ENCODE measurements at places on chromosomes 2 and 18. TPM values are rescaled to one million over a fixed set of nuclear protein-coding genes. Genes with fewer than 3 reads are reported as not detected.

DNA sequence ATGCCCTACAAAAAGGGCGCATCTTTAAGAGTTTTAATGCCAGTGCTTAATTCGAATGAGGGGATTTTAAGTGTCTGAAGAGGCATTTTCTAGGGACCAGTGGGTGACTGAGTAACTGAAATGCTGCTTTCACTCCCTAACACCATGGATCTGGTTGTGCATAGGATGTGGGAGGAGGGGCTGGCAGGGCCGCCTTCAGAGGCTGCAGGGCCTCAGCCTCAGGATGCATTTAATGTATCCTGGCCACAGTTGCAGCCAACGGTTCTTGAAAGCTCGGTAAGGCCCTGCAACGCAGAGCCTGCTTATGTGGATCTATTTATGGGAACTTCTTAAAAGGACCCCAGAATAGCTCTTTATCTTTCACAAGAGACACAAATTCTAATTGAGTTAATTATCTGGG, 25.8 kb upstream of the IL18RAP start:
- no peak for DNase-seq

GRCh38 chr2:171470129-171470528, 36.1 kb downstream of the DCAF17 start:
- no peak for DNase-seq

SLC23A3 gene
- total RNA-seq, result 0.86 TPM

GRCh38 chr2:196337208-196337953, 166.0 kb upstream of the STK17B start:
- no peak for DNase-seq

DYNAP gene
- total RNA-seq, result not detected

DNA sequence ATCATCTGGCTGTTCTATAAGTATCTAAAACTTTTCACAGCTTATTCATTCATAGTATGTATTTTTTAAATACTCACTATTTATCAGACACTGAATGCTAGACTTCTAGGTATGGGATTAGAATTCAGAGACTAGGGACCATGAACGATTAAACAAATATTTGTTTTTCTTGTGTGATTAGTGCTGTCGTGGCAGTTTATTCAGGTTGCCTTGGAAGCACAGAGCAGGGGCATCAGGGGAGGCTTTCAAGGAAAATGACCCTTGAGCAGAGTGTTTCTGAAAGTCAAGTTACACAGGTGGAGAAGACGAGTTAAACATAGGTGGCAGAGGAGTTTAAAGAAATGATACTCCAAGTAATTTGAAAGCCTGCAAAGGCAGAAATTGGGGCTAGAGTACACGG, 5.7 kb downstream of the SPOPL start:
- no peak for DNase-seq

GRCh38 chr2:178498137-178498536, 17.9 kb downstream of the PLEKHA3 start:
- DNase-seq, result no peak

GRCh38 chr2:24262421-24262970, 87.6 kb downstream of the FAM228A start:
- DNase-seq, result no peak

LBH gene
- total RNA-seq, result 14.2 TPM

GRCh38 chr2:23436346-23437098, 51.5 kb downstream of the KLHL29 start:
- DNase-seq, result no peak

LRP2 gene
- total RNA-seq, result not detected

DNA sequence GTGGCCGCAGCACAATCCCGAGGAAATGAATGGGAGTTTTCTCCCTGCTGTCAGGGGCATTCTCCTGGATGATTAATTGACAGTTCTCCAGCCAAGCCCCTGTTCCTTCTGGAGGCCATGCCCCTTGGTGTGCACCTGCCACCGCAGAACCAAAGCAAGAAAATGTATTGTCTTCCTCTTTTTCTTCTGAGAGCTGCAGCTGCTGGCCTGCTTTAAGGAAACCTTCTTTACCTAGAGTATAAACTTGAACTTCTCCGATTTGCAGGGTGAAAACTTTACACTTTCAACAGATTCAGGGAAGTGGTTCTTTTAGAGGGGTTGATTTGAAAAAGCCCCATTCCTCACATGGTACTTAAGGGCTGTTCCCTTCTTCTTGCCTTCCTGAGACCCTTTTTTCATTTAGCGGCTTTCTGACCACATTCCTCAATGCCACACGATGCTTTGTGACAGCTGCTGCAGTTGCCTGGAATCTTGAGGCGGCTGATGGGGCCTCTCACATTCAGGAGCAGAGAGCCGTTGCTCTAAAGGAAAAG, 402.8 kb downstream of the TXNL1 start:
- DNase-seq, result no peak

- DNase-seq, result no peak
These were observed 373.9 kb downstream of the PTPRM start for GRCh38 chr18:7940971-7941370.

GRCh38 chr2:143553261-143553660, 424.0 kb downstream of the ARHGAP15 start:
- no peak for DNase-seq

DHRS9 gene
- 0.49 TPM for total RNA-seq

MPV17 gene
- 15.3 TPM for total RNA-seq

DNA sequence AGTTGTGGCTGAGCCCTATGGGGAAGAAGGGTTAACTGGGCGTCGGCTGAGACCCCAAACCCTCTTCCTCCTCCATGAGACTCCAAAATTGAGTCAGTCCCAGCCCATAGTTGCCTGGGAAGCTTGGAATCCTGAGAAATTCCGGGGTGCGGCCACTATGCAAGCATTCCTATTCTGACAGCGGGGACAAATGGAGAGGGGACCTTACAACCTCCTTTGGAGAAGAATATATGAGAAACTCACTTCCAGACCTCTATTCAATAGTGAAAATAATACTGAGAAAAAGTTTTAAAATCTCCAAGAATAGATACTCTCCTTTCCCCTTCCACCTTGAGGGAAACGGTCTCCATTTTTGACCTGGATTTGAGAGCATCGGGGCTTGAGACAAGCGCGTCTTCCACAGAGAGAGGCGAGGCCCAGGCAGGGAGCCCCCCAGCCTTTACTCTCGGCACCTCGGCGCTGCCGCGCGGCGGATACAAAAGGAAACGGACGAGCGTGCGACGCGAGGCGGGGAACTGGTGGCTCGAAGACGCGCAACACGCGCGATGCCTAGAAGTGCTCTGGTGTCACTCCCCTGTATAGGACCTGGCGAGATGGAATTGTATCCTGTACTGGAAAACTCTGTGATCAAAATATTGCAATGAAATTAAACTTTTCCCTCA, 11.1 kb downstream of the NR4A2 start:
- DNase-seq, result peak; percentile 19

DNA sequence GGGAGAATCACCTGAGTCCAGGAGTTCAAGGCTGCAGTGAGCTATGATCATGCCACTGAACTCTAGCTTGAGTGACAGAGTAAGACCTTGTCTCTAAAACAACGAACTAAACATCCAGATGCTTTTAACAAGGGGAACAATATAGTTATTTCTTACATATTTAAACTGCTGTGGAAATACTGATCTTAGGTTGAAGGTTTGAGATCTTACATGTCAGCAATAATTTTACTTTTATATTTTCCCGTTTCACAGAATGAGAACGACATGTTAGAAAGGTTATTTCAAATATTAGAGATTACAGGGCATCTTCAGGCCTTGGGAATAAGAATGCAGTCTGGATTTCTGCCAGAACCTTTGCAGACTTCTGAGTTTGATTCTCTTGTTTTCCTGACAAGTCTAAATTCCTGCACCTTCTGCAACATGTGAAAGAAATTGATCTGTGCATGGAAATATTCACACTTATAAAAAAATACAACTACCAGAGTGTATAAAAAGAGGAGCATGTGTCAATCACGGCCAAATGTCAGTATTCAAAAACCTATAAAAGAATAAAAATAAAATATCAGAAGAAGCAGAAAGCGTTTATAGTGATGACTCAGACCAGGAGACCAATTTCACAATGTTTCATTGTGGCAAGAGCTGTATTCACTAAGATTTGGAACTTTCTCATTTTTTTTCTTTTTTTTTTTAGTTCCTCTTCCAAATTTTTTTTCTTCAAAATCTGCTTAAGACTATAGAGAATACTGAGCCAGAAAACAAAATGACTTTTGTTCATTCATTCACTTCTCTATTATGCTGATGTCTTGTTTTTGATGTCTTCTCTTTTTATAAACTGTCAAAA, 29.6 kb downstream of the COLEC12 start:
- no peak for DNase-seq

NEURL3 gene
- not detected for total RNA-seq

DNA sequence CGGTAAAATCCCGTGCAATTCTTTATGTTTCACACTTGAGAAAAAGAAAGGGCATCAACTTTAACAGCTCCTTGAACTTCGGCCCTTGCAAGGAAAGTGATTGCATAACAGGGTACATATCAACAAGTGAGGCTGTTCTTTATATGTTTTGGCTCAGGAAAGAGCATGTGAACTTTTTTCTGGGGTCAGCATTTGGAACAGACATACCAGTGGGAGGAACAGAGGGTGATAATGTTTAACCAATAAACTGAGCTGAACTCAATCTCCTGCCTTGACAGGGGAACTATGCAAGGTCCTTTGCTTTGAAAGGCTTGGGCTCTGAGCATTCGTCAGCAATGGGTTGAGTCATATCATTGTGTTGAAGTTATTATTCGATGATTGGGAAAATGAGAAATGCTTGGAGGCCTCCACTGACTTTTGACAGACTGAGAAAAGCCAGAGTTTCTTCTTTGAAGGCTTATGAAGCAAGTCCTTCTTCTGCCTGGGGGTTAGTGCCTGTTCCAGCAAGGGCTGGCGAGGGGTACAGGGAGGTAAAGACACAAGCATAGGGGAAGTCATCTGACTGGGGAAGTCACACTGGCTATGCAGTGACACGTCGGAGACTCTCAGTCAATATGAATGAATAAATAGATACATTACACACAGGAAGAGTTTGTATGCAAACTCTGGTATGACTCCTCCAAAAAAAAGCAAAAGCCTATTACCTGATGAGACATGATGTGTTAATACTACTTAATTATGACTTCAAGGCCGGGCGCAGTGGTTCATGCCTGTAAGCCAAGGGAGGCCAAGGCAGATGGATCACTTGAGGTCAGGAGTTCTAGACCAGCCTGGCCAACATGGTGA, 57.2 kb downstream of the CYB5A start:
- no peak for DNase-seq

DNA sequence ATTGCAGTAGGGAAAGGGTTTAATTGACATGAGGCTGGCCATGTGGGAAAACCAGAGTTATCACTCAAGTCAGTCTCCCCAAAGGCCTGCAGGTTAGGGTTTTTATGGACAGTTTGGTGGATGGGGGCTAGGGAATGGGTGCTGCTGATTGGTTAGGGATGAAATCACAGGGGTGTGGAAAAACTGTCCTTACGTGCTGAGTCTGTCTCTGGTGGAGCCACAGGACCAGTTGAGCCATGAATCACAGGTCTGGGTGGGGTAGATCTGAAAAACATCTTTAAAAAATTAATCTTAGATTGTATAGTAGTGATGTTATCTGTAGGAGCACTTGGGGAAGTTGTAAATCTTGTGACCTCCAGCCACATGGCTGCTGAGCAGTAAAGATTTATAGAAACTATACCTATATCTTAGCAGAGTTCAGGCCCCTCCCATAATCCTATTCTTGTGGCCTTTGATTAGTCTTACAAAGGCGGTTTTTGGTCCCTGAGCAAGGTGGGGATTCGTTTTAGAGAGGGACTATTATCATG, 139.6 kb downstream of the COMMD1 start:
- DNase-seq, result no peak

GRCh38 chr2:33214857-33215256, 261.6 kb upstream of the RASGRP3 start:
- DNase-seq, result no peak

DNA sequence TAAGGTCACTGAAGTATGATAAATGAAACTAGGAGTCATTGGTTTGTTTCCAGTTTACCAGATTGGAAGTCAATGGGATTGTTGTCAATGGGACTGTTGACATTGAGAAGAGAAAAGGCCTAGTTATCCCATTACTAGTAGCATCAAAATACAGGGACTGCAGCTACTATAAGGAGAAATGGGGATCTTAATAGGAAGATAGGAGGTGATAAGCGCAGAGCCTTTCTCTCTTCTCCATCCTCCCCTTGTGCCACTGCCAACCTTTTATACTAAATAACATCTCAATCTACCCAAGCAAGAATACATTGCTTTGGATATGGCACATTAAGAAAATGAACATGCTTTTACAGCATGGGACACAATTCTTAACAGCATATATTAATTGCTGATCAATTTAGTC, 10.5 kb upstream of the BBS5 start:
- DNase-seq, result no peak

DNA sequence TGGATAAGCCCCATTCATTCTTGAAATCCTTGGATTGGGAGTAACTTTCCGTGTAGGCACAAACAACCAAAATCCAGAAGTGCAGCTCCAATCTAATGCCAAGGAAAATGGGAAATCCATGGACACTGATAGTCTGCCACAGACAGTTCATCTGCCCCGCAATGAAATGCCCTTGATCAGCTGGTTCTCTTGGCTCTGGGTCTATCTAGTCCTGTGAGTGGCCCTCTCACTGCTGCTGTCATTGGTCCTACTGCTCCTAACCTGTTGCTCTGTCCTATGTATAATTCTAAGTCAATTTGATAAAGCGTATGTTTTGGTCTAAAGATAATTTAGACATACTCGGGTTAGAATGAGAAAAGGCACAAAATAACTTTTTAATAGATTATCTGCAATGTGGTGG, 13.7 kb upstream of the TMEM182 start:
- no peak for DNase-seq

FN1 gene
- total RNA-seq, result 21.3 TPM

DNA sequence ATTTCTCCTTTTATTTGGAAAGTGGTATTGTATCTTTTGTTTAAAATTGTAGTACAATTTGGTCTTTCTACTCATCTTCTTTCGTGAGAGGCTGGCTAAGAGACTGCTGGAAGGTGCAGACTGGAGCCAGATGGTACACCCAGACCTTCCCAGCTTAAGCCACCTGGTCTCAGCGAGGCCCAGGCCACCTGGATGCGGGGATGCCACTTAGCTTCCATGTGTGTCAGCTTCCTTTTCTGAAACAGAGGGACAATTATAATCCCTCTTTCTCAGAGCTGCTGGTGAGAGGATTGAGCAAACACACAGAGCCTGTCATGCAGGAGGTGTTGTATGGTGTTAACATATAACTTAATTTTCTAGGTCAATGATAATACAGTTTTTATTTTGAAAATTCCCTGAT, 17.4 kb downstream of the FARP2 start:
- no peak for DNase-seq

- no peak for DNase-seq
These were observed 8.8 kb upstream of the EXOC6B start for GRCh38 chr2:72834596-72834995.

CNPPD1 gene
- 76.0 TPM for total RNA-seq

Data from psoas muscle (tissue), 8 donors.